NCI-H1092 treated with DMSO at 0.1 percent for 48 hours (cell line): ENCODE measurements at places on chromosomes 6 and 20.
A peak's percentile ranks its signal among the peaks of the same experiment; 100 is the strongest.

DNA sequence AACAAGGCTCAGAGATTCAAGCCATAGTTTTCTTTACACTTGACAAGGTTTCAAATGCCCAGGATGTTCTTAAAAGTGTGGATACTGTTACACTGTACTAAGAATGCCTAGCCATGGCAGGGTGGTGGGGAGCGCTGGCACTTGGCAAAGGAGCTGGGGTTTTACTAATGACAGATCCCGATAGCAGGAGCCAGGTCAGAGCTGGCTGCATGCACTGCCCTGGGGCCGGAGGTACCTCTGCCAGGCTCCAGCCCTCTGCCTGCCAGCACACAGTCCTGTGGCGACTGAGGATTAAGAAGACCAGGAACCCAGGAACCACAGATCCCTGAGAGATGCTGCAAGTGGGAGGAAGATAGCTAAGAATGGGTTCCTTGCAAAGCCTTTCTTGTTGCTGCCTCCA is 260.3 kb downstream of the ALDH8A1 start:
- no peak for DNase-seq

DNA sequence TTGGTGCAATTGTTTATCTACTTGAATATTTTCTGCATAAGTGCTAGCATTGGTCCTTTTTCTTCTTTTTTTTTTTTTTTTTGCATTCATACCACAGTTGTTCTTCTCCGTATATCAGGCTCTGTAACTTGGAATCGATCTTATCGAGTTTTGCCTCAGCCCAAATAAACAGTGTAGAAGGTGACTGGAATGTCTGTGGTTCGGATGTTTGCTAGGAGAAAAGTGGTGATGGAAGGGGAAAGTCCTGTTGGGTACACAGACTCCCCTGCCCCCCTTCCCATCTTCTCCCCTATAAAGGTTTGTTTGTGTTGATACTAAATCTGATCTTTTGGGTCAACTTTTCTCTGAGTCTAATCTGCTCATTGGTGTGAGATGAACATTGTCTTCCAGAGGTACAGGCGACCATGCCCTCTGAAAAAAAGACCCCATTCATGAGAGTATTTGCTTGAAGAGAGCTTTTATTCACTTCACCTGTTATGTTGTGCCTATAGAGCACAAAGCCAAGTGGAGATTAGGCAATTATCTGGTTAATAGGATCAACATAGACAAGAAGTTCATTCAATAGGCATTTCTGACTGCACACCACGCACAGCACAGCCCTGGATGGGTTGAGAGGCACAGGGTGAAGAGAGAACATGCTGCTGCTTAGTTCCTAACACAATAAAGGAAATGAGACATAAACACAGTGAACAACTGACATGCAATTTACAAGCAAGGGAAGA is 620.0 kb downstream of the PKHD1 start:
- DNase-seq: no peak

DNA sequence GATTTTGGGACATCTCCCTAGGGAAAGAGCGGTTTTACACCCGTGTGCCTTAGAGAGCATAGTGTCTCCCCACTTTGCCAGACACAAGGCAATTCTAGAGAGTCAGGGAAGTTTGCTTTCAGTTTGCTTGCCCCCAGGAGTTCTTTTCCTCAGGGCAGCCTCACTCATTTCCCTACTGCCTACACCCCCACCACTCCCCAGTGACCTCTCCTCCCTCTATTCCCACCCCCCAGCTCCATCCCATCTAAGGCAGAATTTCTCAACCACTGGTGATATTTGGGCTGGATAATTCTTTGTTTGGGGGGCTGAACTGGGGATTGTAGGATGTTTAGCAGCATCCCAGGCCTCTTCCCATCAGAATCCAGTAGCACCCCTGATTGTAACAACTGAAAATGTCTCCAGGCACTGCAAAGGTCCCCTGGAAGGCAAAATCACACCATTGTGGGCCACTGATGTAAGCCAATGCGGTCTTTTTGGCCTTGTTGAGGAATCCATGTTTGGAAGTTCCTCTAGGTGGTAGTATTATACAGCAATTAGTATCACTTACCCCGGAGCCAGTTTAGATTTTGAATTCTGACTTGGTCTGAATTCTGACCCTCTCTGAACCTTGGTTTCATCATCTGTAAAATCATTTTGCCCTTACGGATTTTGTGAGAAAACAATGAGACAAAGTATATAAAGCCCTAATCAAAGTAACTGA is 1.3 kb downstream of the EPPIN start:
- peak; percentile 5 for DNase-seq

- no peak for DNase-seq
These were observed 154.9 kb downstream of the OR2B2 start for GRCh38 chr6:27757307-27757706.

DNA sequence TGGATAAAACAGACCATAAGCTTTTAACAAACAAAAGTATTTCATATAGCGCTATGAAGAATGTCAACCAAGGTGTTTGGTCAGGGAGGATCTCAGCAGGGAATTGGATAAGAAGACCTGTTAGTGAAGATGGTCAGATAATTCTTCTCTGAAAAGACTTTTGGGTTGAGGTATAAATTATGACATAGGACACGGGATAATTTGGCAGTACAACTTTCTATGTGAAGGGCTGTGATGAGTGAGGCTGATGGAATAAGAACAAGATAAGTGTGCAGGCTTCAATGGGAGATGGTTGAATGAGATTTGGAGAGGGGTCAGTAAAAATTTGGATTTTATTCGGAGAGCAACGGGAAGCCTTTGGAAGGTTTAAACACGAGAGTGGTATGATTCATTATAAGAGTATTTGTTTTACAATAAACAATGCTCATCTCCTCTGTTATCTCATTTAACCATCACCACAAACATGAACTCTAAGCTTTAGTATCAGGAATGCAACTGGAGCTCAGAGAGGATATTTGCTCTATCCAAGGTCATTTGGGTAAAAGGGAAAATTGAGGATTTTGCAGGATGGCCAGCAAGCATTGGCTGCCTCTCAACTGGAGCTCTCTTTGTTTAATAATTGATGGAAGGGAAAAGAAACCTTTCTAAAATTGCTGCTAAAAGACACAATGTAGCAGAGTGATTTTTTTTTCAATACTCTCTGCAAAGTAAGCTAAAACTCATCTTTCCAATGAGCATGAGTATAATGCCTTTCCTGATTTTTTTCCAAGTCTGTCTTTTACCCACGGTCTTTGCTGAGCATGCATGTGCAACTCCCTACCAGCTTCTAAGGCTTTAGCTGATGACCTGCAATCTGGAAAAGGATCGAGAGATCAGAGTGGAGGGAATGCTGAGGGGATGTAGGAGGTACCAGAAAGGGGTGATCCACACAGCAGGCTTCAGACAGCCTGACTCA is 534.0 kb downstream of the CBLN4 start:
- no peak for DNase-seq

DNA sequence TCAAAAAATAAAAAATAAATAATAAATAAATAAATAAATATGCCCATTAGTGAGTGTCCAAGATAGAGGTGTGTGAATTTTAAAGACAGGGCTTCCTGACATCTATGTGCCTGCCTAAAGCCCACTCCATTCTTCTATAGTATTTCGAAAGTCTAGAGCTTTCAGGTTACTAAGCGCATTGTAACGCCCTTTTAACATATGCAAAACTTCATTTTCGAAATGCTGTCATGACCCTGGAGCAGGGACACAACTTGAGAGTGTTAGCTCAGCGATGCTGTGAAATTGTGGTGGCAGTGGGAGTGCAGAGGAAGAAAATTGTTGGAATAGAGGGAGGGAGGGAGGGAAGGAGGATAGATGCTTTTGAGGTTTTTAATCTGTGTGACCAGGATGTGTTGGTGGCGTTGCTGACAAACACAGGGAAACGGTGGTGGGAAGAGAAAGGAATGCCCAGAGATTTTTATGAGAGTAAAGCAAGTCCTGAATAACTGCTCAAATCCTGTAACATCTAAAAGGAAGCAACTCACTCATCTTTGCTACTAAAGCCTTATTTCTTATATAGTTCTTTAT is 169.3 kb downstream of the ARID1B start:
- no peak for DNase-seq
